ENCODE measurements at places on chromosomes 13 and 19.

GRCh38 chr13:33745370-33746324, 72.3 kb upstream of the RFC3 start:
- no peak for DNase-seq

DNA sequence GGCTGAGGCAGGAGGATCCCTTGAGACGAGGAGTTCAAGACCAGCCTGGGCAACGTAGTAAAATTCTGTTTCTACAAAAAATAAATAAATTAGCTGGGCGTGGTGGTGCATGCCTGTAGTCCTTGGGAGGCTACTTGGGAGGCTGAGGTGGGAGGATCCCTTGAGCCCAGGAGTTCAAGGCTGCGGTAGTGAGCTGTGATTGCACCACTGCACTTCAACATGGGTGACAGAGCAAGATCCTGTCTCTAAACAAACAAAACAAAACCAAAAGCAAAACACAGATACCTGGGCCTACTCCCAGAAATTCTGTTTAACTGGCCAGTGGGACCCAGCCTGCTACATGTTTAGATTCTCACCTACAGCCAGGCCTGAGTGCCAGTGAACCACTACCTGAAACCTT, 74.6 kb upstream of the MEDAG start:
- no peak for DNase-seq

DNA sequence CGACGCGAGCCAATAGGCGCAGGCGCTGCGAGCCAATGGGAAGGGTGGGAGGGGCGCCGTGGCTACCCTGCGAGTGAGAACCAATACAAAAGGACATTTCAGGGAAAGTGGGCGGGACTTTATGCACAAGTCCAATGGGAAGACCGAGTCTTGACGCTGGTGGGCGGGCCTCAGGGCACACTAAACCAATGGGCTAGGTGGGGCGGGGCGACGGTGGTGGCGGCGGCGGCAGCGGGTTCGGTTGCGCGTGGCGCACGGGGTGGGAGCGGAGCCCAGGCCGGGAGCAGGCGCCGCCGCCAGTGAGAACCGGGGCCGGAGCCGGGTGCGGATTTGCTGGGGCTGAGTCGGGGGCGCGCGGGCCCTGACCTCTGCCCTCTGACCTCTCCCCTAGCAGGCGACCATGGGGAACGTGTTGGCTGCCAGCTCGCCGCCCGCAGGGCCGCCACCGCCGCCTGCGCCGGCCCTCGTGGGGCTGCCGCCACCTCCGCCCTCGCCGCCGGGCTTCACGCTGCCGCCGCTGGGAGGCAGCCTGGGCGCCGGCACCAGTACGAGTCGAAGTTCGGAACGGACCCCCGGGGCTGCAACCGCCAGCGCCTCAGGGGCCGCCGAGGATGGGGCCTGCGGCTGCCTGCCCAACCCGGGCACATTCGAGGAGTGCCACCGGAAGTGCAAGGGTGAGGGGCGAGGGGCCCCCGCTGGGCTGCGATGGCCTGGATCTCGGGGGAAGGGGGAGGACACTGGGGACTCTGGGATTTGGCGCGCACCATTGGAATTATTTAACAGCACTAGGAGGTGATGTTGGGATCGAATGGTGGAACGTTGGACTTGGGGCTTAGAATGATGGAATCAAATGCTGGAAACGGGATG, at the start of gene TOMM40:
TOMM40 (plus strand) TSS at position 239 of the 867 bp plus-strand sequence; CDS start at position 401, 162 bp downstream.
- DNase-seq = no peak

GRCh38 chr13:29465741-29466293, 129.7 kb downstream of the SLC7A1 start:
- no peak for DNase-seq

DNA sequence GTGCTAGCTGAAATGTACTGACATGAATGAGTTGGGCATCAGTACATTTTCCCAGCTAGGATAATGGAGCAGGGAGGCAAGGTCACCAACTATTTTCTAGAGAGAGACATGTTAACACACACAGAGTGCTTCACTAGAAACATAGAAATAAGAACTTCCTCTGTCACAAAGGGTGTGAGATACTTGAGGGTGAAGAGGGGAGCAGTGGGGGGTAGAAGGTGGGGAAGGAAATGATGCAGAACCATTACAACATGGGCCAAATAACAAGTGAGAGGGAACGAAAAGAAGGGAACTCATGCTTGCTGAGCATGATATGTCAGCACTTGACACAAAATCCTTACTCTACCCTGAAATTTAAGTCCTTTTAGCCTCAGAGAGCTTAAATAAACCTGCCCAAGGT, 87.8 kb upstream of the RFC3 start:
- no peak for DNase-seq

DNA sequence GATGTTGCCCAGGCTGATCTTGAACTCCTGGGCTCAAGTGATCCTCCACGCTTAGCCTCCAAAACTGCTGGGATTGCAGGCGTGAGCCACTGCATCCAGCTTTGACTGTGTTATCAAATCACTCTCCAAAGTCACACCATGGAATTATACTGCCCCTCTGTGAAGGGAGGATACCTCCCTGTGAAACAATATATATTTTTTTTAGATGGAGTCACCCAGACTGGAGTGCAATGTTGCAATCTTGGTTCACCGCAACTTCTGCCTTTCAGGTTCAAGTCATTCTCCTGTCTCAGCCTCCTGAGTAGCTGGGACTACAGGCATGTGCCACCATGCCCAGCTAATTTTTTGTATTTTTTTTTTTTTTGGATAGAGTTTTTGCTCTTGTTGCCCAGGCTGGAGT, 7.7 kb downstream of the TYK2 start:
- peak; percentile 96 for DNase-seq

- peak; percentile 98 for DNase-seq
Measured at GRCh38 chr19:51547397-51548212, 16.1 kb upstream of the SIGLEC6 start.

DNA sequence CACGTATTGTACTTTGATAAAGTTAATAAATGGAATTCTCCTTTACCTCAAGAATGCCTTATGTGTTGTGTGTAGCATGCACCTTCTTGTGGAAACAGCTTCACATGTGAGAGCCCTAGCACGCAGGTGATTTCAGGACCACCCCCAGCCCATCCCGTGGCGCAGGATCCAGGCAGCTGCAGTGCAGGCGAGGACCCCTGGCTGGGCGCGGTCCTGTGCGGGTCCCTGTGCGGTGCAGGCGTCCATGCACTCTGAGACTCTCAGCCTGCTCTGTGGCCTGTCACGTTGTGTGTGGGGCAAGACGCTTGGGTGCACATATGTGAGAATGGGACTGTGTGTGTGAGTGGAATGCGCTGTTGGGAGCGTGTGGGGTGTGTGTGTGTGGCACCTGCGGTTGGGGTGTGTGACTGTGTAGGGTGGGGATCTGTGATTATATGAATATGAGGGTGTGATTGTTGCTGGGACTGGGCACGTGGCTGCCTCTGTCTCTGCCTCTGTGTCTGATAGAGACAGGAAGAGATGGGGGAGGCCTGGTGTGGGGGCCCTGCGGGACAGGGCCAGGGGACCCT, 30.8 kb downstream of the WTIP start:
- no peak for DNase-seq

GRCh38 chr13:103625194-103625593, 559.0 kb upstream of the SLC10A2 start:
- DNase-seq = no peak

GRCh38 chr13:72556945-72557344, 170.5 kb downstream of the MZT1 start:
- no peak for DNase-seq

GRCh38 chr13:18948664-18949488, 232.7 kb downstream of the TUBA3C start:
- no peak for DNase-seq

DNA sequence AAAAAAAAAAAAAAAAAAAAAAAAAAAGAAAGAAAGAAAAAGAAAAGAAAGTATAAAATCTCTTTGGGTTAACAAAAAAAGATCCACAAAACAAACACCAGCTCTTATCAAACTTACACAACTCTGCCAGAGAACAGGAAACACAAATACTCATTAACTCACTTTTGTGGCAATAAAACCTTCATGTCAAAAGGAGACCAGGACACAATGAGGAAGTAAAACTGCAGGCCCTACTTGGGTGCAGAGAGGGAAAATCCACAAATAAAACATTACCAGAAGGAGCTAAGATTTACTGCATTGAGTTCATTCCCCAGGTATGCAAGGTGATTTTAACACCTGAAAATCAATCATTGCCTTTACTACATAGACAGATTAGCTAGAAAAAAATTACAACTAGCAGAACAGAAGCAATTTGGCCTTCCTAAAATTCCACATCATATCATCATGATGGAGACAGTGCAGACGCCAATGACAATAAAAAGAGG, 9.6 kb upstream of the CEACAM5 start:
- peak; percentile 70 for DNase-seq

- no peak for DNase-seq
Measured at GRCh38 chr13:39311619-39312018, 273.4 kb downstream of the NHLRC3 start.

GRCh38 chr13:41206467-41206866, 12.1 kb upstream of the KBTBD7 start:
- no peak for DNase-seq

- DNase-seq = no peak
Measured at GRCh38 chr19:16074488-16075365, 1.6 kb upstream of the TPM4 start.

- no peak for DNase-seq
Measured at GRCh38 chr19:13764101-13764807, at the start of gene MRI1. MRI1 (plus strand) TSS chr19:13764522; CDS start chr19:13764589, 67 bp downstream.

DNA sequence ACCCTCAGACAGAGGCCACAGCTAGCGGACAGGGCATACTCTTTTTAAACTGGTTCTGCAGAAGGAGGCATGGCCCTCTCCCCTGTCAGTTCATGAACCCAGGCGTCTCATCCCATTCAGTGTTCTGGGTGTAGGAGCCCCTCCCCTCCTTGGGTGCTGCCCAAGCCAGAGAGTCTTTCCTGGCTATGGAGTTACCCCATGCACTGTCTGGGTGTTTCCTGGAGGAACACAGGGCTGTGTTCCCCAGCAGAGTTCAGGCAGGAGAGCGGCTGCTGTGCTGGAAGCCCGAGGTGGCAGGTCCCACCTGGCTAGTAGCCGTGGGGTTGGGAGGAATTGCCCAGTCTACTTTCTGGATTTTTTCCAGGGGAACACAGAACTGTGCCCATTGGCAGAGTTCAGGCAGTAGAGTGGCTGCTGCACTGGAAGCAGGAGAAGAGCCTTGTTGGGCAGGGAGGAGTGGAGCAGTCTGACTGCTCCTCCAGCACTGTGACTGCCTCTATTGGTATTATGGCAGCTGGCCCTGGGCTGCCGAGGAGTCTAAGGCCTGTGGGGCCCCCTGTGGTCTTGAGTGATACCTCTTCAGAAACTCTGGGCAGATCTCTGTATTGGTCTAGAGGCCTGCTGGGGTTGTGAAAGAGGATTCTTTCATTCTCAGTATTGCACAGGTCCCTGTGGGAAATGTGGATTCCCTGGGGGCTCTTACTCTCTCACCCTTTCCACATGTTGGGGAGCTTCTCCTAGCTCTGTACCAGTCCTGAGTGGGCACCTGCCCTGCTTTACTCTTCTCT, 168.3 kb downstream of the PCDH20 start:
- DNase-seq = no peak

GRCh38 chr19:32566246-32566830, 14.7 kb upstream of the PDCD5 start:
- no peak for DNase-seq

- no peak for DNase-seq
Measured at GRCh38 chr13:54347531-54347930, 1318.9 kb downstream of the OLFM4 start.

DNA sequence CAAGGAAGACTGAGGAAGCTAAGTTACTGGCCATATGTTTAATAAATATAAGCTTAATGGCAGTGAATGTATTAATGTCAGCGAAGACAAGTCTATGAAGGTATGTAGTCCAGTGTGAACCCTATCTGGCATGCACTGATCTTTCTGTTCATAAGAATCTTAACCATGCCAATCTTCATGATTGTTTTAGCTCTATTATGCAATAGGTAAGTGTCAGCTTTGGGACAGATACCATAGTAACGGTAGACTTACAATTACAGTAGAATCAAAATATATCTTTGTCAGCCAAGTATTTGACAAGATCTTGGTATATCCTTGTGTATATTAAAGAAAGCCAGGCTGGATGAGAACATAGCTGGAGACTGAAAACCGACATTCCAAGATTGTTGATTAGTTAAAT, 428.5 kb downstream of the SPRY2 start:
- no peak for DNase-seq

- no peak for DNase-seq
Measured at GRCh38 chr19:46446021-46446420, 17.3 kb upstream of the PNMA8C start.

DNA sequence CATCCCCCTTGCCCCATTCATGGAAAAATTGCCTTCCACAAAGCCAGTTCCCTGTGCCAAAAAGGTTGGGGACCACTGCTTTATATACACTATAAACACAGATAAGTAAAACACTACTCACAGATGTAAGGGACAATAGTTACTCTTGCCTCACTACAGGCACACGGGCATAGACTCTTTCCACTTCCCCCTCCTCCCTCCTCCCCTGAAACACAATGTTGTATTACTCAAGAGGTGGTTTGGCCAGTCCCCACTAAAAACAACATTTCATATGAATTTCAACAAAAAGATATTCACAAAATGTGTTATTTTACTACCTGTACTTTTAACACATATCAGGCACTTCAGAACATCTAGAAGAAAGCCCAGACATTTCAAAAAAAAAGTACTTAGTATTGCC, 45.1 kb downstream of the EPSTI1 start:
- no peak for DNase-seq

GRCh38 chr19:52722062-52723003, 12.5 kb downstream of the ZNF611 start:
- DNase-seq = no peak

DNA sequence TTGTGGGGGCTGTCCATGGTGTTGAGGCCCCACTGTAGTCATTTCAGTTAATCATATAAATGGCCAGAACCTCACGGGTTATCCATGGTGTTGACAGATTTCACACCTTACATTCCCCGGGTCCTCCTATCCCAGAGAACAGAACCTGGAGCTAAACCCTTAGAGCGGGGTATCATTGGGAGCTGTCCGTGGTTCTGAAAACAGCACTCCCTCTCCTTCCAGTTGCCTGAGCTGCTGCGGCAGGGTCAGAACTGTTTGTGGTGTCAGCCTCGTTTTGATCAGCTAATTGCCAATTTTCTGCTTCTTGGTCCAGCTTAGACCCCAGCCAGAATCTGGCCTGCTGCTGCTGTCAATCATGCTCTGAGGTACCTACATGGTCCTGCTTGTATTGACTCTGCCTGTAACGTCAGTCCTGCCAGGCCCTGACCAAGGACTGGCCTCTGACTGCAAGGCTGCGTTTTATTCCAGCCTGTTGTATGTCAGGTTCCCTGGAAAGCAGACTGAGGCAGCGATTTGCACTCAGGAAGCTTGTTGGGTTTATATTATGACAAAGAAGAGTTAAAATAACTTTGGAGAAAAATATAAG, 55.8 kb upstream of the KCTD15 start:
- no peak for DNase-seq

- DNase-seq = no peak
Measured at GRCh38 chr13:109243311-109243951, 543.0 kb downstream of the IRS2 start.

GRCh38 chr19:5903056-5903623, 450 bp downstream of the NDUFA11 start:
- DNase-seq = no peak

- DNase-seq = no peak
Measured at GRCh38 chr13:93982179-93982918, 497.1 kb downstream of the DCT start.

GRCh38 chr19:15893477-15893876, 4.4 kb downstream of the CYP4F2 start:
- DNase-seq = no peak

- DNase-seq = peak; percentile 23
Measured at GRCh38 chr19:40312533-40312932, 27.4 kb upstream of the AKT2 start.

GRCh38 chr19:50547385-50548190, 20.6 kb downstream of the LRRC4B start:
- no peak for DNase-seq

GRCh38 chr13:49620170-49620621, 8.1 kb upstream of the ARL11 start:
- DNase-seq = no peak
